ENCODE measurements at places on chromosomes 3 and 15.

GRCh38 chr3:131714585-131715220, 211.9 kb upstream of the MRPL3 start:
- DNase-seq: no peak

- no peak for DNase-seq
Observed at GRCh38 chr3:20352546-20353179, 166.7 kb upstream of the SGO1 start.

DNA sequence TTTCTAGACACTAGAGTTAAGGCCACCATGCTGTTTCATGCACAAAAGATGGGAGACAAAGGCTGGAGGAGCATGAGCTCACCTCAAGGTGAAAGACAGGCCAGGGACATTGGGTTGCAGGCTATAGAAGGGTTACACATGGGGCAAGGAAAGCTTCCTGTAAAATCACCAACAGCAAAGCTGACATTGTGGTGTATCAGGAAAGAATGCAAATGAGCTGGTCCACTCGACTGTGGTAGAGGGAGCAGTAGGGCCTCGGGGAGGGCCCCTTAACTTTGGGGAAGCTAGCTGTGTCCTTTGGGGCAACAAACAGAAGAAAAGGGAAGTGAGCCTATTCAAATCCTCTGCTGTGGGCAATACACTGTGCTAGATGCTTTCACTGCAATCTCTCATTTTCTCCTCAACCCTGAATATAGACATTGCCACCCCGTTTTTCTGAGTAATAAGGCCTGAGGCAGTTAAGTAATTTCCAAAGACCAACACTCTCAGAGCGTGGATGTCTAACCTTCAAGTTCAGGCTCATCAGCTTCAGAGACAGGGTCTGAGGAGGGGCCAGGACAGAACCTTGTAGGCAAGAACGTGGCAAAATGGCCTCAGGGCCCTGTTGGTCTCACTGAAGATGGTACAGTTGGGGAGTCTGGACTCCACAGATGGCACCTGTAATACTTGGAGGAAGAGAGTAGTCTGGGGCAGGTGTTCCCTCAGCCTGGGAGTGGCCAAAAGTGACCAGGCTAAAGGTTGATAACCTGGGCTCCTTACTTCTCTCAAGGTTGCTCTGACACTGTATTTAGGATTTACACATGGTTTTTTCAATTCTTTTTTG, 24.1 kb downstream of the CX3CR1 start:
- peak; percentile 57 for DNase-seq

DNA sequence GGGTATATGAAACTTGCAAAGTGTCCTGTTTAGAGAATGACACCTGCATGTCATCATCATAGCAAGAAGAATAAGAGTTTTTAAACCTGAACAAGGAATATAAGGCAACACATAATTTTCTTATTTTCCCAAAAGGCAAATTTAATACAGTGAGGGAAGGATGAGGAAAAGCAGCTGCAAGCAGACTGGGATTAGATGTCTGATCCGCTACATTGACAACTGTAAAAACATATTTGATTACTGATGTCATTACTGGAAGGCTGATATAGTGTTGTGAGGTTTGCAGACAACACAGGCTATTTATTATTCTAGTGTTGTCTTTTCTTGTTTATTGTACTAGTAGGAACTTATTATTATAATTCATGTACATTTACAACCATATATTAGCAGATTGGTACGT, 528.7 kb downstream of the ZIC1 start:
- no peak for DNase-seq

DNA sequence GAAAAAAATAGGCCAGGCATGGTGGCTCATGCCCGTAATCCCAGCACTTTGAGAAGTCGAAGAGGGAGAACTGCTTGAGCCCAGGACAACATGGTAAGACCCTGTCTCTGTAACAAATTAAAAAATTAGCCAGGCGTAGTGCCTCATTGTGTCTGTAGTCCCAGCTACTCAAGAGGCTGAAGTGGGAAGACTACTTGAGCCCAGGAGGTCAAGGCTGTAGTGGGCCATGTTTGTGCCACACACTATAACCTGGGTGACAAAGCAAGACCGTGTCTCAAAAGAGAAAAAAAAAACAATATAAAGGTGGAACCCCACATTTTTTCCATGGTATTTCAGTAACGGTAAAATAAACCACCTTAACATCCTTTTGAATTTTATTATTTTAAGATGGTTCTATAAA, 69.9 kb downstream of the DENND4A start:
- no peak for DNase-seq

- no peak for DNase-seq
Observed at GRCh38 chr3:21729331-21729730, 21.7 kb downstream of the ZNF385D start.

DNA sequence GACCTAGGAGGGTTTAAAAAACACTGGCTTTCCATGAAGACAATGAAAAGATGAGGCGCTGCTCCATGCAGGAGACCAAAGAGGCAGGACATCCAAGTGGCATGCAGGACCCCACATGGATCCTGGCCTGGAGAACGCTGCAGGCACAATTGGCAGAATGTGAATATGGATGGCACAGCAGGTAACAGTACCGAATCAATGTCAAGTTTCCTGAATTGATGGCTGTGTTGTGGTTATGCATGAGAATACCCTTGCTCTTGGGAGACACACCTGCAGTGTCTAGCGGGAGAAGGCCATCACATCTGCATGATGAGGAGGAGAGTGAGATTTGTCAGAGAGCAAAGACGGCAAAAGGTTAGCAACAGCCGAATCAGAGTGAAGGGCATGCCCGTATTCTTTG, 74.3 kb upstream of the SEC13 start:
- no peak for DNase-seq

GRCh38 chr3:123334056-123334455, 114.8 kb downstream of the ADCY5 start:
- no peak for DNase-seq

- DNase-seq: no peak
Observed at GRCh38 chr3:23915537-23916108, 1.2 kb downstream of the NKIRAS1 start.

DNA sequence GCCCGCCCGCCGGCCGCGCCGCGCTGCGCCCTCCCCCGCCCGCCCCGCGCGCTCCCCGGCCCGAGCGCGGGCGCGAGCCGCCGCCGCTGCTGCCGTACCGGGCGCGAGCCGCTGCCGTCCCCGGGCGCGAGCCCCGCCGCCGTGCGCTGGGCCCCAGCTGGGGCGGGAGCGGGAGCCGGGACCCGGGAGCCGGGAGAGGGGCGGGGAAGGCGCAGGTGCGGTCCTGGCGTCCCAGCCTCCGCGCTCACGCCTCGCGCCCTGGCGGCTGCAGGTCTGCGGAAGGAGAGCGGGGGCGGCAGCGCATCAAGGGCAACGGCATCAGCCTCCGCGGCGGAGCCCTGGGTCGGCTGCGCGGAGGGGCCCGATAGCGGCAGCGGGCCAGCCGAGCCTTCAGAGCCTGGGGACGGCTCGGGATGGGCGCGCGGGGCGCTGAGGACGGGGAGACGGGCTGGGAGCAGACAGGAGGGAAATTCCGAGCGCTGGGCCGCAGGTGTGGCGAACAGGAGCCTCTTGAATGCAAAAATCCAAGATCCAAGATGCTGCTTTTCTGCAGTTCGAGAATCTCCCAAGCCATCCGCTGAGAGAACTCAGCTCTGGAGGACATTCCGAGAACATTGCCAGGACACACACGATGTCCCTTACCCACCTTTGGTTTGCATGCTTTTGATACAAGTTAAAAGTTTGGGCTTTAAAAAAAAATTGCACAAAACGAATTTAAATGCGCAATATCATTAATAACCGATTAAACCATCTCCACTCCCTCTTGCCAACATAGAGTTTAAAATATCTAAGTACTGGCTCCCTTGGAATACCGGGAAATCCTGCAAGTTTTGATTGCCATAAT, 251.1 kb downstream of the TJP1 start:
- peak; percentile 36 for DNase-seq

GRCh38 chr3:156792945-156793344, 33.2 kb upstream of the LEKR1 start:
- peak; percentile 20 for DNase-seq

GRCh38 chr3:155326901-155327300, 33.4 kb upstream of the STRIT1 start:
- DNase-seq: no peak
